ENCODE measurements at places on chromosomes 2 and 18. TPM values are rescaled to one million over a fixed set of nuclear protein-coding genes. Genes with fewer than 3 reads are reported as not detected.

The STARD6 gene
- total RNA-seq = not detected

The MROH2A gene
- total RNA-seq = not detected

The INPP5D gene
- 0.28 TPM for total RNA-seq

The MLPH gene
- total RNA-seq = not detected

The AFF3 gene
- 20.9 TPM for total RNA-seq

The PLGLB1 gene
- 4.6 TPM for total RNA-seq

The FSHR gene
- not detected for total RNA-seq

The DUSP28 gene
- total RNA-seq = 5.0 TPM

- H3K36me3 ChIP-seq = peaks cover 4% of the 10 kb centered on the region
- no peak for DNase-seq
- peak within 1 kb of the TSS; percentile 7 for H3K27ac ChIP-seq
- no peaks in the 10 kb centered on the region for H3K4me1 ChIP-seq
- H3K27me3 ChIP-seq = no peaks in the 10 kb centered on the region
These were observed at the start of gene AFF3 for GRCh38 chr2:100142393-100142792. AFF3 (minus strand) TSS chr2:100142590; CDS start chr2:100104454, 38,136 bp downstream.

DNA sequence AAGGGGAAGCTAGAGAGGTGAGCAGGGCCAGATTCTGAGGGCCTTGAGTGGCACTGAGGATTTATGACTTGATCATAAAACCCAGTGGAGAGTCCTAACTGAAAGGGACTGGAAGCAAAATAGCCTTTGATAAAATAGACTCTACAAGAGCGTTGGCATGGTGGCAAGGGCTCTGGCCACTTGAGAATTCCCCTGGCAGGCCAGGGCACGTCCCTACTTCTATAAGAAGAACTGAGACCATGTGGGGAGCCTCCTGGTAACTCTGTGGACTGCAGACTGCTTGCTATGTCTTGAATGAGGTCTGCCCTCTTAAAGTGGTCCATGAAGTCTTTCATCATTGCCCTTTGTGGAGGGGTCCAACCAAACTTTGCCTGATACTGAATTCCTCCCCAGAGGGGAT, 324.8 kb downstream of the ALK start:
- no peak for DNase-seq
- no peak overlapping the region for H3K4me3 ChIP-seq
- H3K27me3 ChIP-seq = no peaks in the 10 kb centered on the region
- H3K4me1 ChIP-seq = no peaks in the 10 kb centered on the region
- peaks cover 2% of the 10 kb centered on the region for H3K36me3 ChIP-seq
- H3K27ac ChIP-seq = no peak overlapping the region

GRCh38 chr2:19955544-19956422, 34.1 kb downstream of the WDR35 start:
- no peak overlapping the region for H3K27ac ChIP-seq
- H3K36me3 ChIP-seq = peaks cover 4% of the 10 kb centered on the region
- DNase-seq = peak; percentile 41
- no peaks in the 10 kb centered on the region for H3K4me1 ChIP-seq
- H3K27me3 ChIP-seq = no peaks in the 10 kb centered on the region
- no peak overlapping the region for H3K4me3 ChIP-seq

DNA sequence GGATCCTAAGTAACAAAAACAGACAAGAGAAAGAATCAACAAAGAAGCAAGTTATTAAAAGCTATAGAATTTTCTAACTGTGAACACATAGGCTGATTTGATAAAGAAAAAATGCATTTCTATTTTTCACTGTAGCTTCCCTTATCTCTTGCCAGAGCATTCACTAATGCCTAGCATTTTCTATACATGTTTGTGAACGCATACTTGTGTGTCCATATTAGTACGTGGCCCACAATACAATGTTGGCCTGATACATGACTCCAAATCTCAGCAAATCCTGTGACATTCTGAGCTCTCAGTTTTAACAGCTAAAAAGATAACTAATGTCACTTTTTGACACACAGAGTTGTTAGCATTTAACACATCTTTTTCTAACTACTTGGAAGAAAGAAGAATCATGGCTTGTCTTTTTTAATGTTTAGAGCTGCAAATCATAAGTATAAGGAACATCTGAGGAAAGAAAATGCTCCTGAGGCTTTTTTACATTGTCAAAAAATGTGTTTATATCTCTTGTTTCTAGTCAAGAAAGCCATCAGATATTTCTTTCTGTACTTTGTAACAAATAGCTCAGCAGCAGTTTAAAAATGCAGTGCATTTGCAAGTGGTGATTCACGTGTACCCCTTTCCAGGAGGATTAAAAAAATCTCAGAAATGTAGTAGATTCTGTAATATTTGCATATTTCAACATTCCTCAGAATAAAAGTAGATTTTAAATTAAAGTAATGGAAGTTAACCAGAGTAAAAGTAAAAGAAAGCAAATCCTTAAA, 1646.8 kb upstream of the TMEFF2 start:
- DNase-seq = no peak
- H3K36me3 ChIP-seq = no peaks in the 10 kb centered on the region
- no peak overlapping the region for H3K4me3 ChIP-seq
- H3K27me3 ChIP-seq = no peaks in the 10 kb centered on the region

GRCh38 chr18:48817021-48817461, 133.7 kb downstream of the SMAD7 start:
- peaks cover 23% of the 10 kb centered on the region for H3K4me1 ChIP-seq
- H3K27me3 ChIP-seq = no peaks in the 10 kb centered on the region
- no peak overlapping the region for H3K27ac ChIP-seq
- no peak for DNase-seq

GRCh38 chr2:8999102-8999446, 4.4 kb downstream of the MBOAT2 start:
- no peaks in the 10 kb centered on the region for H3K36me3 ChIP-seq
- peaks cover 53% of the 10 kb centered on the region for H3K4me1 ChIP-seq
- DNase-seq = no peak

DNA sequence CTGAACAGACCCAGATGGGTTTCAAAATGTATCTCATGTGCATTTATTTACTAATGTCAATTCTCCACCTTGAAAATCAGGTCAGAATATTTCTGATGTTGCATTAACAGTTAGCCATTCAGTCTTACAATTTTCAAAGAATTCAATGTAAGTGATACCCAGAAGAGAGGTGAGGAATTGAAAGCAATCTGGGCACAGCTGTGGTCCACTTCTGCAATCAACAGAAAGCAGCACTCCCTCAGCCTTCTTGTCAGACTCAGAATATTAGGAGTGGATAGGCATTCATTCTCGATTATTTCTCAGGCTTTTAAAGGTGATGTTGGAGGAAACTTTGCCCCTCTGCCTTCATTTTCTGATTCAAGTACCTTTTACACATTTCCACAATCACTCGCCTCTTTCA, 15.7 kb downstream of the CCL20 start:
- H3K36me3 ChIP-seq = no peaks in the 10 kb centered on the region
- H3K27me3 ChIP-seq = peaks cover 5% of the 10 kb centered on the region
- no peak for DNase-seq
- no peak overlapping the region for H3K27ac ChIP-seq
- no peaks in the 10 kb centered on the region for H3K4me1 ChIP-seq

All from neural crest cell (in vitro differentiated cells).